Stimulated activated CD8-positive, alpha-beta memory T cell treated with anti-CD3 and anti-CD28 coated beads, Interleukin-2, amount 100 ng/mL, for 1 hour (primary cell): ENCODE measurements at places on chromosomes 2 and 18.

DNA sequence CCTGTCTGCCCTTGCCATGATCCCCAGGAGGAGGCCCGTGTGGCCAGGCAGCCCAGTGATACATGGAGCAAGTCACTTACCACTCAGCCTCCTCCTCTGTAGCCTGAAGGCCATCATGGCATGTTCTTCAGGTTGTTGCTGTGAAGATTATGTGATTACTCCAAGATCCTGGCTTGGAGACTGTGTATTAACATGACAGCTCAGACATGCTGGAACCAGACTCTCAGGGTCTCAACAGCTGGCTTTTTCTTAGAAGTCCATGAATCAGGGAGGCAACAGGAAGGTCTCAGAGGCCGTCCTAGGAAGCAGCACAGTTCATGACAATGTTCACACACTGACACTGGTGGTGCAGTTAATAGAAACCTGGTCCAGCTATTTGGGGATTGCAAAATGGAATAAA is 158.6 kb upstream of the TWIST2 start:
- no peak for DNase-seq

- DNase-seq, result no peak
Measured at GRCh38 chr2:43448822-43449110, 147.1 kb downstream of the THADA start.

- no peak for DNase-seq
Measured at GRCh38 chr2:75560768-75561565, at the start of gene EVA1A. TSS of gene EVA1A (minus strand) at chr2:75560939. CDS start at chr2:75518140, 42,799 bp downstream.

- no peak for DNase-seq
Measured at GRCh38 chr2:212893216-212893615, 258.2 kb downstream of the IKZF2 start.

DNA sequence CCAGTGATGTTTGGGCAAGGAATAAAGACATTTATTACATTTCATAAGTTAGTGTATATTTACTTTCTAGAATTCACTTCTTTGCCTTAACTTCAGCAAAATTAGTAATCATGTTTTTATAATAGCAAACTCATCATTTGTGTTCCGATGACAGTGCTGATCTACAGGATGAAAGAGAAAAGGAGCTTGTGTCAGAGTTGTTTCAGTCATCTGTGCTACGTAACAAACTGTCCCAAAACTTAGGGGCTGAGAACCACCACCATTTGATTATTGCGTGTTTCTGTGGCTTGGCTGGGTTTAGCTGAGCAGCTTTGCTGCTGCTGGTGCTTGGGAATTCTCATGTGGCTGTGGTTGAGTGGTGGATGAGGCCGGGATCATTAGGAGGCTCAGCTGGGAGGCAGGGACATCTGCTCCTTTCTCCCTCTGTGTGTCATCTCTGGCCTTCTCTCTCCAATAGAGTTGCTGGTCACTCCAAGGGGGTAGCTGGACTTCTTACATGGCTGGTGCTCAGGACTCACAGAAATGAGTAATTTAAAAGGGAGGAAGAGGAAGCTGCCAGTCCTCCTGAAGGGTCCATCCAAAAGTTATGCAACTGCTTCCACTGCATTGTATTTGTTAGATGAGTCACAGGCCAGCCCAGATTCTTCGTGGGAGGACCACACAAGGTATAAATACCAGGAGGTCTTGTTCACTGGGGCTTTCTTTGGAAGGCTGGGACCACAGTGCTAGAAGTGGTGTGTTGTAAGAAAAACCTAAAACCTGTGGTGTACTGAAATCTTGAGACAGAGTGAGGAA is 43.4 kb upstream of the HAAO start:
- no peak for DNase-seq

GRCh38 chr2:229910832-229911412 is 10.9 kb downstream of the TRIP12 start:
- DNase-seq, result no peak

DNA sequence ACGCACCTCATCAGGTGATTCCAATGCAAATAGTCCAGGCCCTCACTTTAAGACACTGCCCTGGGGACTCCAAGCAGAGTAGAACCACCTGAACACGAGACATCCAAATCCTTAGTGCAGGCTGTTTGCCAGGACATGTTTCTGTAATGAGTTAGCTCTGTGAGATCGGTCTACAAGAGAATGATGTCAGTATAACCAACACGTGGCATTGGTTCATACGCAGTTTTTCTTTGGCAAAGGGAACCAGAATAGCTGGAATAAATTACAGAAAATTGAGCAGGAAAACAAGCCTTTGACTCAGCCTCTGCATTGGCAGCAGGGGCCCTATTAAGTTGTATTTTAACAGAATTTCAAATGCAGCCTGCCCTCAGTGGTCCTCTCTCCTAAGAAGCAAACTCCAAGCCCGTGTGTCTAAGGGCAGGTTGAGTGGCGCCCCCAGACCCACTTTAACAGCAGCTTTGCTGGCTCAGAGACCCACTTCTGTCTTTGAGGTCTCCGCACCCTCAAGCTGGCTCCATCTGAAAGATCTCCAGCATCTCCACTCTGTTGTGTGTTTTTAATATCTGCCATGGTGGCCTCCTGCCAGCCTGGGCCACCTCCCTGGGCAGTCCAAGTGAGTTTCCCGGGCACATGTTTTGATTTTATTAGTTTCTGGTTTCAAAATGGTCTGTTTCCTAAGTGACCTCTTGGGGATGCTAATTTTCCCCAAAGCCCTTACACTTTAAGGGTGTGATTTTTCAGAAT is 61.3 kb downstream of the ALPK2 start:
- DNase-seq, result no peak

- no peak for DNase-seq
Measured at GRCh38 chr2:47251404-47251675, 96.2 kb upstream of the STPG4 start.

DNA sequence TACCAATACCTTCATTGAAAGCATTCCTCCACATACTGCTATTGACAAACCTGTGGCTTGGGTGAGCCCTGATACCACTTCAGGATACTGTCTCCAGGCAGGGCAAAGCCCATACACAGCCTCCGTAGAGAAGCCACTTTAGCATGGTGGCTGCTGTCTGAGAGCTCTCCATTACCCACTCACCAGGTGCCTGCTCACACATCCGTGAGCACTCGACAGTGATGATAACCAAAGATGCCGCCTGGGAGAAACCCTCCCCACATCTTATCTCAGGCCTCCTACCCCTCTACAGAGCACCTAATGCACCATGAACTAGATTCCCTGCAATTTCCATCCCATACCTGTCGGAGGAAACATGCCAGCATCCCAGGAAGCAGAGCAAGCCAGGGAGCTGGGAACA is 57.6 kb upstream of the KLHL29 start:
- DNase-seq, result no peak

DNA sequence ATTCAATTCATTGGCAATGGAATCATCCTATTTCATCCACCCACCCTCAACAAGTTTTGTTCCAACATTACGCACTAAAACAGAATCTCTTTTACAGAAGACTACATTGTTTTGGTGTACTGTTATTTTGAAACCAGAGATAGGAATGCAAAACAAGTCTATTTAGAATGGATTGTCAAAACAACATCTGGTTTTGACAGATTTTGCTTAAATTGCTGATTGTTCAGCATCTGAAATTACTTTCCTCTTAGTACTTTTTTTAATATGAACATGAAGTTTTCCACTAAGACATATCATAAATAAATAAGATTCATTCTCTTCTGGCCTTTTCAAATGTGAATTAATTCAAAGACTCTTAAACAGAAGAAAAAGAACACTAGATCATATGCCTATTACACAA is 323.9 kb upstream of the TFPI start:
- no peak for DNase-seq

DNA sequence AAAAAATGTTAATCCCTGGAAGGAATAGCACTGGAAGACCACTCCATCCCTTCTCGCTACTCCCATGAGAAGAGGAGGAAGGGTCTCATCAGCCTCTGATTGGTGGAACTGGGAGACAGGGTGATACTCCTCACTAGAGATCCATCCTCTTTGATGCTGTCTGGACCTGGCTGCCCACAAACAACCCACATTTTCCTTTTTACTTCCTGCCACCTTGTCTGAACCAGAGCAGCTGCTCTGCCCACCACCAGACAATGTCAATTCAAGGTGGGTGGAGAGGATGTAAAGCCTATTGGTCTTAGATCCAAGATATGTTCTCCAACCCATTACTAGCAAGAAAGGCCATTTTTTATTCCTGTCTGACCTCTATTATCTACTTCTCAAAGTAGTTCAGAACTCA is 246.9 kb upstream of the TANK start:
- no peak for DNase-seq

DNA sequence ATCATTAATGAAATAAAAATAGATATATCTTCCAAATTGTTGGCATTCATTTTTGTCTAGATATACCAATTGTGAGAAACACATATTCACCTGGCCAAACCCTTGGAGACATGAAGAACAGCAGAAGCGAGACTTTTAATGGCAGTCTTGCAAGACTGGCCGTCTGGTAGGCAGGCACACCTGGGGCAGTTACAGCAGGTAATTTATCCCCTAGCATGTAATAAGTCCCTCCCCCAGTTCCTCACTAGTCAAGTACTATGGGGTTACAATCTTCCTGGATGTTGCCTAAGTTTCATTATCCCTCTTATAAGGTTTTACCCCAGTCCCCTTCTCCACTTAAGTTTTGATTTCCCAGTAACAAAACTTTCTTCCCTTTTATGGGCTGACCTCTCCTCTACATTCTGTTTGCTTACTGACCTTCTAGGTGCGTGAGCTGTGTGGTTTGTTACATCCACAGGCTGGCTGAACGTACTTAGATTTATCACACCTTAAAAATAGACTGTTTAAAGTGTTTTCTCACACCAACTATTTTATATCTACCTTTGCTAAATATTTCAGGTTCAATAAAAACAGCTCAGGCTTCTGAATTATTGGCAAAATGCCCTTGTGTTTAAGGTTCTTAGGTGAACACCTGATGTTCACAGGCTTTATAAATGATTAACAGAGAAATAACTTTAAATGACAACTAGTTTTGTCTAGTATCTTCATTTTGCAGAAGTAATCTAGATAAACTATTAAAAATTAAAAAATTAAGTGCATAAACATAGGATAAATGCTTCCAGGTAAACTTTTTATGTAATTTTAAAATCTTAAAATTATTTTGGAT is 365.0 kb upstream of the TFPI start:
- DNase-seq, result no peak
